Activated CD4-positive, alpha-beta T cell treated with anti-CD3 and anti-CD28 coated beads, Interleukin-2, amount 10 ng/mL, durations not matched to agents 7 days and 5 days (primary cell): ENCODE measurements at places on chromosomes 2 and 18. TPM values are rescaled to one million over a fixed set of nuclear protein-coding genes. Genes with fewer than 3 reads are reported as not detected.

GRCh38 chr18:8030201-8030600 is 463.1 kb downstream of the PTPRM start:
- H3K36me3 ChIP-seq = no peaks in the 10 kb centered on the region
- H3K27me3 ChIP-seq = no peaks in the 10 kb centered on the region
- H3K27ac ChIP-seq = no peak overlapping the region

DSG2 gene
- total RNA-seq = 1.6 TPM

VRK2 gene
- 26.0 TPM for total RNA-seq

EML6 gene
- 1.2 TPM for total RNA-seq

GRCh38 chr2:30737326-30737610 is 70.0 kb downstream of the CAPN13 start:
- DNase-seq = no peak
- H3K36me3 ChIP-seq = no peaks in the 10 kb centered on the region
- no peaks in the 10 kb centered on the region for H3K4me1 ChIP-seq
- H3K27ac ChIP-seq = no peak overlapping the region
- no peak overlapping the region for H3K4me3 ChIP-seq

- H3K36me3 ChIP-seq = peaks cover 3% of the 10 kb centered on the region
- peaks cover 25% of the 10 kb centered on the region for H3K4me1 ChIP-seq
- H3K27me3 ChIP-seq = no peaks in the 10 kb centered on the region
- no peak overlapping the region for H3K4me3 ChIP-seq
- no peak overlapping the region for H3K27ac ChIP-seq
- DNase-seq = no peak
These were observed 131.0 kb downstream of the PHLPP1 start for GRCh38 chr18:62846313-62846712.

UGT1A5 gene
- total RNA-seq = not detected

TBR1 gene
- not detected for total RNA-seq

PLGLB1 gene
- 4.7 TPM for total RNA-seq

DNA sequence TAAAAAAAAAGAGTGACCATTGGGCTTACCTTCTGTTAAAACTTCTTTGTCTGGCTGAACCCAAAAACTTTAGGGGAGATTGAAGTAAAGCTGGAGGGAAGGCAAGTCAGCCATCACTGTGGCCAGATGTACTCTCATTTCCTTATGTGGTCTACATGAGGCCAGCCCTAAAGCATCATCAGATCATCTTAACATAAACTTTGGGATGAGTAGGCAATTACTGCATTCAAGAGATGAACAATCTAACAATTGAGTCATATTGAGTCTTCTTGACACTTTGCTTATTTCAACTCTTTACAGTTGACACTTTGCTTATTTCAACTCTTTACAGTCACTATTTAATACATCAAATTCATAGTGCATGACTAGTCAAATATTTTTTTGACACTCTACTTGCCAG is 155.6 kb downstream of the QPCT start:
- no peak overlapping the region for H3K27ac ChIP-seq
- no peak overlapping the region for H3K4me3 ChIP-seq
- peaks cover 2% of the 10 kb centered on the region for H3K36me3 ChIP-seq
- H3K27me3 ChIP-seq = peaks cover 18% of the 10 kb centered on the region
- DNase-seq = no peak
- H3K4me1 ChIP-seq = no peaks in the 10 kb centered on the region

- H3K4me1 ChIP-seq = no peaks in the 10 kb centered on the region
- no peak for DNase-seq
- H3K27me3 ChIP-seq = no peaks in the 10 kb centered on the region
- no peaks in the 10 kb centered on the region for H3K36me3 ChIP-seq
- H3K4me3 ChIP-seq = no peak overlapping the region
These were observed 136.1 kb upstream of the PID1 start for GRCh38 chr2:229407170-229407569.

CXCR1 gene
- 0.99 TPM for total RNA-seq

SGPP2 gene
- total RNA-seq = 0.67 TPM

- no peak overlapping the region for H3K27ac ChIP-seq
- DNase-seq = no peak
These were observed 63.8 kb downstream of the MYO3B start for GRCh38 chr2:170241756-170242155.

IL36RN gene
- total RNA-seq = not detected

SCYGR4 gene
- total RNA-seq = not detected

PID1 gene
- total RNA-seq = not detected

DNA sequence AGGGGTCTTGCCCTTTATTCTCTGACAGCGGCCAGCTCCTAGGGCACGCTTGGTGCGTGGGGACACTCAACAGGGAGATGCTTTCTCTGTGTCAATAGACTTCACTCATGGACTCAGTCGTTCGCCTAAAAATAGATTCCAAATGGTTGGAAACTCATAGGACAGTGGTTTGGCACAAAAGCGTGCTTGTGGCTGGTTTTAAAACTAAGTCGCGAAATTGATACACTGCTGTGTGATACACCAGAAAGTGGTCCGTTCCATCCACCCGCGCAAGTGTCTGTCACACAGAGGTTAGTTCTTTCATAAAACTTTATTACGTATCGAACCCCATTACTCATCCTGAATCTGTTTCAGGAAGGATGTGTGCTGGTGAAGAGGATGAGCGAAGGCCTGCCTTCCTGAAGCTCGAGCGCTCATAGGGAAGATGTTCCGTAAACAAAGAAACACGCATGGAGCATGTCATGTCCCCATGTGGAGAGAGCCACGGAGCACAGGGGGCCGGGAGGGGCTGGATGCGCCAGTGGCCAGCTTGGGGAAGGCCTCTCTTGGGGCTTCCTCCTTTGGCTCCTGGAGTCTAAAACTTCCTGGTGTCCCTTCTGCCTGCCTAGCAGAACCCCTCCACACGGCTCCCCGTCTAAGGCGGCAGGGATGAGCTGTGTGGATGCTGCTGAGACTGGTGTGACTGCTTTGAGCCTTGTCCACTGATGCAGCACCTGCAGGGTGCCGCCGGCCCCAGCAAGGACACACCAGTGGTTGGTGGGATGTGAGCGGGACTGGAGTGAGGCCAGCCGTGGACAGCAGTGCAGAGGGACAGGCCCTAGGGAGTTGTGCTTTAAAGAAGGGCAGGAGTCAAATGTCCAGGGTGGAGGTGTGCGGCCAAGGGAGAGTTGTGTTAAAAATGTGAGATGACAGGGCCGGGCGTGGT is 207.2 kb downstream of the GBX2 start:
- H3K27ac ChIP-seq = no peak overlapping the region
- H3K27me3 ChIP-seq = peaks cover 9% of the 10 kb centered on the region
- no peaks in the 10 kb centered on the region for H3K36me3 ChIP-seq
- no peaks in the 10 kb centered on the region for H3K4me1 ChIP-seq
- DNase-seq = no peak

DNA sequence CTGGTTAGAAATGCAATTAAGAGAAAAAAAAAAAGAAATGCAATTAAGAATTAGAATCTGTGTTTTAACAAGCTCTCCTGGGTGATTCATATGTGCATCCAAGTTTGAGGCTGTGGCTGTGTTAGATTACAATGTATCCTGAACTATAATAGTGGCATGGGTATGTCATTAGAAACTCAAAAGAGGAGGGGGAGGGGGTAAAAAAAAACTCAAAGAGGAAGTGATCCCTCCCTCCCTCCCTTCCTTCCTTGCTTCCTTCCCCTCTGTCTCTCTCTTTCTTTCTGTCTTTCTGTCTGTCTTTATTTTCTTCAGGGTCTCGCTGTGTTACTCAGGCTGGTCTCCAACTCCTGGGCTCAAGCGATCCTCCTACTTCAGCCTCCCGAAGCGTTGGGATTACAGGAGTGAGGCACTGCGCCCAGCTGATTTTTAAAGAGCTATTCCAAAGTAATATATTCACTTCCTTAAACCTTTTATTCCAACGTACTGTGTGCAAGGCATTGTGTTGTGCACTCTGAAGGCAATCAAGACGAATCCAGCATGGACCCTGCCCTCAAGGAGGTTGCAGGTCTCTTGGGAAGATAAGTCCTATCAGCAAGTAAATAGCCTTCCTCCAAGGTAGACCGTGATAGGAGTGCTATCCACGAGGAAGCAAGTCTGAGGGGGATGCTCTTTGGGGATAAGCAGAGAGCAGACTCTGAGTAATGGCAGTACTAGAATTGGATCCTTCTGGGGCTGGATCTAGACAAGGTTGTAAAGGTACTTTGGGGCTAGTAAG is 35.9 kb upstream of the MCFD2 start:
- no peaks in the 10 kb centered on the region for H3K27me3 ChIP-seq
- H3K4me1 ChIP-seq = peaks cover 41% of the 10 kb centered on the region
- H3K36me3 ChIP-seq = peaks cover 66% of the 10 kb centered on the region

- no peak overlapping the region for H3K4me3 ChIP-seq
- peaks cover 25% of the 10 kb centered on the region for H3K27me3 ChIP-seq
- no peak for DNase-seq
- H3K36me3 ChIP-seq = no peaks in the 10 kb centered on the region
- no peak overlapping the region for H3K27ac ChIP-seq
- peaks cover 1% of the 10 kb centered on the region for H3K4me1 ChIP-seq
These were observed 209.5 kb downstream of the LPIN1 start for GRCh38 chr2:11955884-11956291.

DNA sequence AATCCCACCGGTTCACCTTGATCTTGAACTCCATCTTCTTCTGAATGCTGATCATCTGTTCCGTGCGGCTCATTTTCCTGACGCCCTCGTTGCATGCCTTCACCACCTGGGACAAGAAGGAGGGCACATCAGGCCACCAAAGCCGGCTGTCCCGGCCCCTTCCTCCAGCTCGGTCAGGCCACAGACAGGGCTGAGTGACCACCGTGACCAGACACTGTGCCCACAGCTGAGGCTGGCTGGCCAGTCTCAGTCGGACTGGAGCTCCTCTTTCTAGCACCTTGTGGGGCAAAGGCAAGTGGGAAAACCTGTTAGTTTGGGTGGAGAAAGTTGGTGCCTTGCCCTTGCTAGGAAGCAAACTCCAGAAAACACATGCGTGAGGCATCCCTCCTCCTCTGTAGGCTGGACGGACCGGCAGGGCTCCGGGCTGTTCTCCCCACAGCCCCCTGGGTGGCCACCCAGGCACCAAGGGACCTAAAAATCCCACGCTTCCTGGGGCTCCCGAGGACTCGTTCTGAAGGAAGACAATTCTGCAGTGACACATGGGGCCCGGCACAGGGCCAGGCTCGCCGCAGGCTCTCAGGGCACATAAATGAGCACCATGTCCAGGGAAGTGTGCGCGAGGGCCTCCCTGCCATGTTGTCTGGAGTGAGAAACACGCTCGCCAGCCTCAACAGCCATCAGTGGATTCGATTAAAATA is 15.3 kb downstream of the SNORC start:
- H3K27ac ChIP-seq = no peak overlapping the region
- no peaks in the 10 kb centered on the region for H3K4me1 ChIP-seq
- no peaks in the 10 kb centered on the region for H3K36me3 ChIP-seq
- H3K4me3 ChIP-seq = no peak overlapping the region

DNA sequence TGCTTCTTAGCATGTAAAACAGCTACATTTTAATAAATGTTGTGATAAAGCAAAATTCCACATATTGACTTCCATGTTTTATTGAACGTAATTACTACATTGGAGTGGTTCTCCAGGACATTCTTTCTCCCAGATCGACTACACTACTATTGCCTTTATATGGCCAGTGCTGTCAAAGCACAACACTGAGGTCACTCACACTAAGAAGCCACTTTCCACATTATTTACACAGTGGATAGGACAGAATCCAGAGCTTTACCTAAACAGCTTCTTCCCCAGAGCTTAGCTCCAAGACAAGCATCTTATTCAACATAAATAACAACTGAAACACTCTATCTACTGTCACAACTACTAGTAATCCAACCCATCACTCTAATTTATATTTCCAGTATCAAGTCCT is 73.9 kb upstream of the WDR75 start:
- H3K27ac ChIP-seq = no peak overlapping the region
- no peak overlapping the region for H3K4me3 ChIP-seq
- no peaks in the 10 kb centered on the region for H3K36me3 ChIP-seq
- no peaks in the 10 kb centered on the region for H3K4me1 ChIP-seq
- H3K27me3 ChIP-seq = no peaks in the 10 kb centered on the region

DNA sequence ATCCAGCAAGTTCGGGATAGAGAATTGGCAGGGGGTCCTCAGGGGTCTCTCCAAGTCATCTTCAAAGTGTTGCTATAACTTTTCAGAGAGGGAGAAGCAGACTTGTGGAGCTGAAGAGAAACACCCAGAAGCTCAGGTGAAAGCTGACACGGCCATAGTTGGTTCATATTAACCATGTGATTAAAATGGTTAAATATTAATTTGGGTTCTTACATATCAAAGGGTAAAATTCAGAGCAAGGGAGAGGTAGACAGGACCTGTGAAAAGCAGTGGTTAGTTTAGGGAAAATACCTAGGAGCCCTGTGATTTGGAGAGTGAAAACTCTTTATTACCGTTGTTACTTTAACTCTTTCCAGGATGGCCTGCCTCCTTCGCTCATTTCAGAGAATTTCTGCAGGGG is at the start of gene UGT1A6:
Gene UGT1A6 (plus strand): TSS at position 243 of the 400 bp plus-strand sequence. CDS start 115 bp downstream, at position 358.
- H3K27ac ChIP-seq = no peak within 1 kb of the TSS
- H3K4me1 ChIP-seq = no peaks in the 10 kb centered on the region
- H3K27me3 ChIP-seq = peaks cover 15% of the 10 kb centered on the region
- no peaks in the 10 kb centered on the region for H3K36me3 ChIP-seq
- no peak within 1 kb of the TSS for H3K4me3 ChIP-seq

DNA sequence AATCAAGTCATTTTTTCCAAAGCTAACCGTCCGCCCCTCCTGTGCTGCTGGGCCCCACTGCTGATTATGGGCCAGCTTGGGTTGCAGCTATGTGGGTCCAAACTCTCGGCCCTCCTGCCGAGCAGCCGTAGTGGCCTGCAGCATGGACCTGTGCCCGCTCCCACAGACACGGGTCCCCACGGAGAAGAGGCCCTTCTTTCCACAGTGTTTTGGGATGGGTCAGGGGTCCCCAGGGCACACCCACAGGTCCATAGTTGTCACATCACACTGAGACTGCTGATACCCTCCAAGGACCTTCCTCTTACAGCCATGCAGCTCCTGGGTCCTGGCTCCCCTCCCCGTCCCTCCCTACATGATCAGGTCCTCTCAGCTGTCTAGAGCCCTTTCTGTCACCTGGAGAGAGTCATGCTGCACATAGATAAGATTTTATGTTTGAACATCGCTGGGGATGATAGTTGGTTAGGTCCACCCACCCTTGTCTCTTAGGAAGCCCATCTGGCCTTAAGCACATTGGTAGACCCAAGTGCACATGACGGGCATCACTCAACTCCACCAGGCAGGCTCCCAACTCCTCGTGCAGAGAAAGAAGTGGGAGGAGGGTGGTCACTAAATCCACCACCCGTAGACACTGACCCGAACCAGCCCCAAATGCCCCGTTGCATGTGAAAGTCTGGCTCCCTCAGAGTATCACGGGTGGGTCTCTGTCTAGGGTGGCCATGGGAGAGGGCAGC is 17.5 kb downstream of the GPR55 start:
- H3K4me1 ChIP-seq = peaks cover 47% of the 10 kb centered on the region
- H3K36me3 ChIP-seq = peaks cover 7% of the 10 kb centered on the region
- DNase-seq = peak; percentile 3
